ENCODE measurements at places on chromosomes 4 and X.

DNA sequence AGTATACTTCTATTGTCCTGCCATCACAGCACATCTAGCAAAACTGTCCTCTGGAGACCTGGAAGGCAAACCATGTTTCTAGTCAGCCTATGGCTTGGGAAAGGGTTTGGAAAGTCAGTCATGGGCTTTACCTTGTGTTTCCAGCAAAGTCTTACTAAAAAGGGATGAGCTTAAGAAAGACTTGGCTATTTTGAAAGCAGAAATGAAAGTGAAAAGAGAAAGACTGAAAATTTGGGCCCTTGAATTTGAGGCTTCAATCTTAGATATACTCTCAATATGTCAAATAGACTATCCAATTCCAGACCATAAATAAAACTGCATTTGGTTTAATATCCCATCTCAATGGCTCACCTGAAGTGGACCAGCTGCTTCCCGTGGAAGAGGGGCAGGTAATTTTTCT lies 127.9 kb downstream of the ZNF330 start:
- no peak for DNase-seq

GRCh38 chrX:1925053-1925481 lies 310.2 kb downstream of the ASMT start:
- DNase-seq = no peak

DNA sequence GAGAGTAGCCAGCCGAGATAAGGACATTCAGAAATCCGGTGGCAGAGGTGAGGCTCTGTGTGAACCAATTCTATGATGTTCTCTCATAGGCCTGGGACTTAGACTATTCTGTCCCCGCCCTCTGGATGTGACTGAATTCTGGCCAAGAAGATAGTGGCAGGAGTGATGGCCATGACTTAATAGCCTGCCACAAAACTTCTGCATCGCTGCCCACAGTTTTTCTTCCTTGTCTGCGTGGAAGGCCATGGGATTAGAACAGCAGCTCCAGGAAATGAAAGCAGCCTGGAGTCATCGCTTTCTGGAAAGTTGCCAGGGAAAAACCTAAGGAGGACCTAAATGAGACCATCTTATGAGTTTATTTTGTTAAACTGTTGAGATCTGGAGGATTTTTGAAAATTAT lies 134.7 kb downstream of the F11 start:
- DNase-seq = no peak

- DNase-seq = no peak
Measured at GRCh38 chr4:26255989-26256388, 64.8 kb upstream of the RBPJ start.

DNA sequence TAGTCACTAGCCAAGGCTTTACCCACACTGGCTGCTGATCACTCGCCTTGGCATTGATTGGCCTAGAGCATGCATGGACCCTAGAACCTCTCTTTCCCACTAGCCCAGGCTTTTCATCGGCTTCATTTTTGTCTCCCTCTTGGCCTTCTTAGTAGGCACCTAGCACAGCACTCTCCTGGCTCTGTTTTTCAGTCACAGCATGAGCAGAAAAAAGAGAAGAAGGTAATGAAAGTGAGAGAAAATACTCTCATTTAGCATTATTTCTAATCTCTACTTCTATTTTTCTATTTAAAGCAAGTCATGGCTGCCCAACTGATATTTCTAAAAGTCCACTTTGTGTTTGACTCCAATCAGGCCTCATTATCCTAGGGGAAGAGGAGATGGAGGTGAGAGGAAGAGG lies 267.2 kb downstream of the FBXO8 start:
- no peak for DNase-seq

DNA sequence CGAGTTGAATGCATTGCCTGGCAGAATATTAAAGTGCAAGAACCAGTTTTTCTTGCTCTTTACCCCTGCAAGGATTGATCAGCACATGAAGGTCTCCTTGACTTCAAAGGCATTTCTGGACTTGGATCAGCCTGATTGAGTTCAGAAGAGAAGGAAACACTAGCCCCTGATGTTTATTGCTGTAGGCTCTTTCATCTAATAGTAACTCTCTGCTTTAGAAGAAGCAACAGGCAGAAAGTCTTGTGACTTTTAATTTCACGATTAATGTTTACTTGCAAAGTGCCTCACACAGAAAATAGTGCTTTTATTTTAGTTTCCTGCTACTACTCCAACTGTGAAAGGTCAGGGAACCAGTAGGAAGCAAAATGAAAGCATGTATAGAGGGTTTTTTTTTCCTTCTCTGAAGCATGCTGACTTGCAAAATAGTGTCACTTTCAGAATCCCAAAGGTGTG lies 69.1 kb downstream of the PCDH7 start:
- no peak for DNase-seq

GRCh38 chr4:112818594-112818965 lies 181.6 kb downstream of the LARP7 start:
- DNase-seq = no peak

- peak; percentile 1 for DNase-seq
Measured at GRCh38 chrX:74613370-74614092, 893 bp downstream of the RLIM start.

DNA sequence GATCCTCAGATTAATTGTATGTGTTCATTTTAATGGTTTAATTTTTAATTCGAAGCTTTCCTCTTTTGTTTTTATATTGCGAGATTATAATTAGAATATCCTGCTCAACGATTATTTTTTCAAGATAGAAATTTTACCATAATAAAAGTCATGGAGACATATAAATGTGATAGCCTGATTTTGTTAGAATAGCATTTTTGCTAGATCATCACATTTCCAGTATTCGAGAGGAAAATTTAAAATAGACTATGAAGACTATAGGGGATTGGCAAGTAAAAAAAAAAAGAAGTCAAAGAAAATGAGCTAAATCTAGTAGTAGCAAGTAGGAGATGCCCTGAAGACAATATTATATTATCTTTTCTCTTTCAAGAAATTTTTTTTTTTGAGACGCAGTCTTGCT lies 60.6 kb downstream of the TENM3 start:
- no peak for DNase-seq

DNA sequence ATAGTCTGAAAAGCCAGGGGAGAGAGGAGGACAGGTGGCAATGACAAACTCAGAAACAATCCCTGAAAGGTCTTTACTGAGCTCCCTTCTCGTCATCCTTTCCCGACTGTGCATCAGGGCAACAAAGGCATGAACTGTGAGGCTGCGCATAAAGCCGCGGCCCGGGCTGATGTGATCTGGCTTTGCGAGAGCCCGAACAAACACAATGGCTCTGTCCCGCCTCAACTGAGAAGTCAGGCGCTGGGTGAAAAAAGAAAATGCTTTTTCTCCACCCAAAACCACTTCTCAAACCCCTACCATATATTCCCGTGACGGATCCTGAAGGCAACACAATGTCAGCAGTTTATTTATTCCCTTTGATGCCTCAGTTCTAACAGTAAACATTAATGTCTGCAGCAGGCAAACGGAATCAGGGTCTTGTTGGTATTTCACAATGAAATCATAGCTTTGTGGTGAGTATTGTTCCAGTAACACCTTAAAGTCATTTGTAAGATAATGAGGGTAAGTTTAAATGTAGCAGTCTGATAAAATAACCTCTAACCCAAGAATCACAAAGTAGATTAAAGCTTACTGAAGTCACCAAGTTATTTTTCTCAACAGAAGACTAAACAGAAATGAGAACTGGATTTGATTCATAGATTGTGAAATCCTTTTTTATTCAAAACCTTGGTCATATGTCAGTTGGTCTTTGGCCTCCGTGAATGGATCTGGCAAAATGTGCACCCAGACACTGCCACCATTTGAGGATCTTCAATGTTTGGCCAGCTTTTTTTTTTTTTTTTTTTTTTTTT lies 67.4 kb downstream of the APBB2 start:
- no peak for DNase-seq

- DNase-seq = no peak
Measured at GRCh38 chr4:30825008-30825770, 105.0 kb downstream of the PCDH7 start.

DNA sequence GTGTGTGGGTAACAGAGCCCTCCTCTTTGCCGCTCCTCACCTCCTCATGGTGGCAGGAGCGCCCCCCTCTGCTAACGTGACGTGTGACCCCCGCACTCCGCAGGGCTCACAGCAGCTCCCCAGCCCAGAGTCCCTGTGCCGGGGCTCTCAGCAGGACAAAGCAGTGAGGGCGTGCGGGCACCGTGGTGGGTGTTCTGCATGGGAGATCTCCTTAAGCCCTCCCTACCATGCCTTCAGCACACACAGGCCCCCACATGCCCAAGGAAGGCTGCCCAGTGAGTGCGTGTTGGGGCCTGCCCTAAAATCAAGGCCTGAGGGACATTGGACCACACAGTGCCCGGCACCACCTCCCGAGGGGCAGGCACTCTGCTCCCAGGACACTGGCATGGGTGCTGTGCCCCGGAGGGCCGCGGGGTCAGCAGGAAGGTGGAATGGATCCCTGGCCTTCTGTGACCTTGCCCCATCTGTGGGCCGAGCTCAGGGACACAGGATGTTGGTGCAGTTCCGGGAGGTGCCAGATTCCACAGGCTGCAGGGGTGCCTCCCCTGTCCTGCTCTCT lies 10.1 kb downstream of the PSAPL1 start:
- DNase-seq = no peak

- no peak for DNase-seq
Measured at GRCh38 chr4:1491328-1492141, 85.3 kb upstream of the NKX1-1 start.

- no peak for DNase-seq
Measured at GRCh38 chr4:52964011-52964410, 101.9 kb downstream of the RASL11B start.

GRCh38 chrX:111103246-111103645 lies 7.3 kb downstream of the PAK3 start:
- no peak for DNase-seq

GRCh38 chr4:99088023-99088449 lies 552 bp downstream of the ADH5 start:
- peak; percentile 18 for DNase-seq

GRCh38 chrX:22800360-22800759 lies 199.4 kb upstream of the DDX53 start:
- DNase-seq = no peak

- peak; percentile 41 for DNase-seq
Measured at GRCh38 chrX:13123857-13124345, 79.5 kb upstream of the FAM9C start.

GRCh38 chr4:81346719-81347118 lies 125.0 kb downstream of the RASGEF1B start:
- no peak for DNase-seq

GRCh38 chrX:112819008-112819640 lies 21.5 kb downstream of the AMOT start:
- no peak for DNase-seq

- no peak for DNase-seq
Measured at GRCh38 chr4:42262701-42263490, 110.4 kb upstream of the BEND4 start.
